ENCODE measurements at places on chromosomes 7 and 10.

DNA sequence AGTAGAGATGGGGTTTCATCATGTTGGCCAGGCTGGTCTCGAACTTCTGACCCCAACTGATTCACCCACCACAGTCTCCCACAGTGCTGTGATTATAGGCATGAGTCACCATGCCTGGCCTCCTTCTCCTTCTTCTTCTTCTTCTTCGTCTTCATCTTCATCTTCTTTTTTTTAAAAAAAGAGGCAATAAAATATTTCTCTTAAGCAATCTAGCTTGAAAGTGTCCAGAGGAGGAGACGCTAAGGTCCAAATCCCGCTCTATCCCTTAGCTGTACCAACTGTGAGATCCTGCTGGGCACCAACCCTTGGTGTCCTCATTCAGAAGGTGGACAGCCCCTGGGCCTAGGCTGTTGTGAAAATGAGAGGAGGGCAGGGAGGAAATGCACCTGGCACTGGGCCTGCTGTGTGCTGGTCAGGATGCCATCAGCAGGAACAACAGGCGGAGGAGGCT is 13.9 kb upstream of the PSAP start:
- no peak for ATAC-seq

DNA sequence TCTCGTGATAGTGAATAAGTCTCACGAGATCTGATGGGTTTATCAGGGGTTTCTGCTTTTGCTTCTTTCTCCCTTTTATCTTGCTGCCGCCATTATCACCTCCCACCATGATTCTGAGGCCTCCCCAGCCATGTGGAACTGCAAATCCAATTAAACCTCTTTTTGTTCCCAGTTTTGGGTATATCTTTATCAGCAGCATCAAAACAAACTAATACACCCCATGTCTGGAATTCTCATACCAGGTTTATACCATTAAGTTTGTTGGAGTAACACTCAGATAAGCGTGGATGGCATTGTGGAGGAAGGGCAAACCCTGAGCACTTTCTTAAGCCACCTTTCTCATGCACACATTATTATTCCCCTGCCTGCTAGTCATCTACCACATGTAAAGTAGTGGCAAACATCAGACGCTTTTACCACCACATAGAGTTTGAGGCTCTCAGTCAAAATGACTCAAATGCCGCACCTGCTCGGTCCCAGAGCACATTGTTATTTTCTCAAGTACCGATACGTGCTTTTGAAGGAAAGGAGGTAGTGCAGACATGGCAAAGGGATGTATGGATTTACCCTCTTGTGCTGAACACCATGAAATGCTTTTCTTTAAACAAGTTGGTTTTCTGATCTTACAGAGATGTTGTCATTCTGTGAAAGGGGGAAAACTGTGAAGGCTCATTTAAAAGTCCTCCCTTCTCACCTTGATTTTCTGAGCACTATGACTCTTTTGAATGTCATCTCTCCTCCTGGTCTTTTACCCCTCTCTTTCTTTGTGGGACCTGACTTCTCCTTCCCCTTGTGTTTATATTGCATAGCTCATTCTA is 429.7 kb downstream of the EXOC4 start:
- ATAC-seq, result peak; percentile 53

DNA sequence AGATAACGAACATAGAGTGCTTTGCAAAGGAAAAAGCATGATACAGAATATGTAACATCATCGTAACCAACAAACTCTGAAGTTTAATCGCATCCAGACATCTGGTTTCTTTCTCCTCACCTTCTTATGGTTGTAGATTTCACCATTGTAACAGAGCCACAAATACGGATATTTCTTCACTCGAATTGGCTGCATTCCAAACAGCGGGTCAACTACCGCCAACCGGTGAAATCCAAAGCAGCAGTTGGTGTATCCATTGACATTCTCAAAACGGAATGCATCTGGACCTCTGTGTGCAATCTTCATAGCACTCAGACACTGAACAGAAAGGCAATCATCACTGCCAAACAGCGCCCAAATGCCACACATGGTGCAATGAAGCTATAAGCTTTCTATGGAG is 3.4 kb downstream of the ASNS start:
- no peak for ATAC-seq

- no peak for ATAC-seq
These were observed 73.5 kb downstream of the ANKIB1 start for GRCh38 chr7:92319243-92319642.

GRCh38 chr10:100531761-100532160 is 2.1 kb upstream of the NDUFB8 start:
- ATAC-seq, result peak; percentile 29

DNA sequence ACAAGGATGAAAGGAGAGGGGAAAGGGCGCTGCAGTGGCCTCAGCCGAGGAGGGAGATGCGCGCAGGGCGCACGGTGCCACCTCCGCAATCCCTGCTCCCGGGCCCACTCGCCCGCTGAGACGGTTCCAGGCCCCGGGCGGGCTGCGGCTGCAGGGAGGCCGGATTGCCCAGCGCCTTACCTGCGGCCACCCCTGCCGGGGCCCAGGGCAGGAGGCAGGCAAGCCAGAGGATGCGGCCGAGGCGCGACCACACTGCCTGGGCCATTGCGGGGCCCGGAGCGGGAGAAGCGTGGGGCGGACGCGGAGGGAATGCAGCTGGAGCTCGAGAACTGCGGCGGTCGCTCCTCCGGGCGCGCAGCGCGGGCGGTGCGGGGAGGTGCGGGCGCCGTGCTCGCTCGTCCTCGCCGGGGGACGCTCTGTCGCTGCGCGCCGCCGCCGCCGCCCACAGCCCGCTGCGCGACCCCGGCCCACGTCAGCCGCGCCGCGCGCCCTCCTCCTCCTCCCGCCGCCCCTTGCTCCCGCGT is at the start of gene TMEM130:
TMEM130 (minus strand) TSS at position 418 of the 524 bp plus-strand sequence; CDS start at position 265, 153 bp downstream.
- peak; percentile 33 for ATAC-seq

- no peak for ATAC-seq
These were observed 291.8 kb upstream of the LYZL1 start for GRCh38 chr10:28996947-28997551.

- ATAC-seq, result no peak
These were observed 53.0 kb downstream of the ASNS start for GRCh38 chr7:97819161-97819560.

GRCh38 chr10:90732581-90732980 is 125.3 kb downstream of the HTR7 start:
- ATAC-seq, result no peak

DNA sequence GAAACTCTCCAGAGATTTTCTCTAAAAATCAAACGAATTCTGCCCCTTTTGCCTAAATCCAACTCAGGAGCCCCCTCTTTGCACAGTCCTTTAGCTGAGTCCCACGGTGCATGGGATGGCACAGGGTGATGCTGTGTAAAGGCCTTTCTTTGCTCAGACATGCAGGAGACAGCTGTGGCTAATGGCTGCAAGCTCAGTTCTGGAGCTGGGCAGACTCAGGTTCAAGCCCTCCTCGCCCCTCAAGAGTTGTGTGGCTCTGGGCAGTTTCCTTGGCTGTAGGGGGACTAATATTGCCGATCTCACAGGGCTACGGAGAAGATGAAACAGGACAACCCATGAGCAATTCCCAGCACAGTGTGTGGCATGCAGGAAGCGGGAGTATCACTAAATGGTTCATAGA is 42.6 kb downstream of the CLEC2L start:
- ATAC-seq, result no peak

DNA sequence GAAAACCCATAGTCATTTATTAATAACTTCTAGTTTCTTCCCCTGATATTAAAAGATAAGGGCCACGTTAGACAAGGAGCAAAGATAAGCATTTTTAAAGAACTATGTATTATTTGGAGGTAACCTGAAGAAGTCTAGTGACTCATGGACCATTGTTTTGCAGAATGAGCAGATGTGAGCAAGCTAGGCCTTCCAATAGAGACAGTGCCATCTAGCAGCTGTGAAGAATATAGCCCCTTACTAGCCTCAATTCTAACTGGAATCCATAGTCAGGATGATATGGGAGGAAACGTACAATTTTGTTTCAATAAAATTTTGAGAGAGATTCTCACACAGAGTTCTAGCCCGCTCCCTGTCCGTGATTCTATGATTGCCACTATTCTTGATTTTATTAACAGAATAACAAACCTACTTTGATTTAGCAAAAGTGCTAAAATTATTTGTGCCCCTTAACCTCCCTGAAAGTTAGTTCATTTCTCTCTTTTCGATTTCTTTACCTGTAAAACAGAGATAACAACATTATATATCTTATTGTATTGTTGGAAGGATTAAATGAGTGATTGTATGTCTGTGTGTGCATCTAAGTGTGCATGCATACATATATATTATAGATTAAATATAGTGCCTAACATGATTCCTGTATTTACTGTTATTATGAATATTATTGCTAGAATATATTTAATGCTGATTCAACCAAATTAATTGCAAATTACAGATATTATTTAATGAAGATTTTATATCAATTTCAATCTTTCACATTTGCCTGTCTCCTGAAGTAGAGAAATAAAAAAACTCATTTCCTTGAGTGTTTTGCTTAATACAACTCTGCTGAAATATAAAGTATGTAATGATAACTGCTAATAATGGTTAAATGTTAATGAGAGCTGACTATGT is 22.7 kb downstream of the FAM237B start:
- peak; percentile 87 for ATAC-seq

GRCh38 chr10:121409466-121410104 is 188.7 kb downstream of the FGFR2 start:
- no peak for ATAC-seq

DNA sequence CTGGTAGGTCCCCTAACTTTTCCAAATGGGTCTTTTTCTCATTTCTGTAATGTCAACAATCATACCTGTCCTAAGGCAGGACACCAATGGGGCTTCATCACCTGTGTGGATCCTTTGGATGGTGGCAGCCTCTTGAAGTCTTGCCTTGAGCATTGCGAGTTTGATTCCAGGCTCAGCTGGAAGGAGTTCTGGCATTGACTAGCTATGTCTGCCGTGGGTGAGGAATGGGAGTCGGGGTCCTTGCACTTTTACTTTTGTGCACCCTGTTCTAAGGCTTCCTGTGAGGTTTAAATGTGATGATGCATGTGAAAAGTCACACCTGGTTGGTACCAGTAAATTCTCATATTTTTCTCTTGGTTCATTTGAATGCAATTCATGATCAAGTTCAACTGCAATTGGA is 55.9 kb upstream of the CTBP2 start:
- ATAC-seq, result no peak

DNA sequence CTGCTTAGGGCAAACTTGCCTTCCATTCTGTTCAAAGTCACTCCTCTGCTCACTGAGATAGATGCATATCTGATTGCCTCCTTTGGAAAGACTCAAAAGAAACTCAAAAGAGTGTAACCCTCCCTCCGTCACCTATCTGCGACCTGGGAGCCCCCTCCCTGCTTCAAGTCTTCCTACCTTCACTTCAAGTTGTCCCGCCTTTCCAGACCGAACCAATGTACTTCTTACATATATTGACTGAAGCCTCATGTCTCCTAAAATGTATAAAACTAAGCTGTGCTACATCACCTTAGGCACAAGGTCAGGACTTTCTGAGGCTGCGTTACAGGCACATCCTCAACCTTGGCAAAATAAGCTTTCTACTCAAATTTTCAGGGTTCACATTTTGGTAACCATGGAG is 77.4 kb upstream of the C1GALT1 start:
- no peak for ATAC-seq

DNA sequence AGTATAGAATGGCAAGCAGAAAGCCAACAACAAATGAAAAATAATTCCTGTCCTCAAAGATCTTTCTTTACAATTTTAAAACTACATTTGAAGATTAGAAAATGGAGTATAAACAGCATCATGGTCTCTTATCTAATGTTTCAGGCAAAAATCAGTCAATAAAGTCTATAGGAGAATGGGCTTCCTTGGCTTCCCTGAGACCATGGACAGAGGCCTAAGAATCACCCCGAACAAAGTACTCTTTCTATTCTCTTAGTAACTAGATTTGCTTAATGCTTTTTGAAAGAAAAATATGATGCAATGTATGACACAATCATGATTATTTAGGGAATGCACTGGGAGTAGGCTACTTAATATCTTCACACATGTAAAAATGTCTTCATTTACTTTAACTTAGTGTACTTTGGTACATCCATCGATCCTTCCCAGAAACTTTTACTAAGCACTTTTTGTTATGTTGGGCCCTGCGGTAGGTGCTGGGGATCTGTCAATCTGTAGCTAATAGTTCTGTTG is 17.3 kb downstream of the GRM3 start:
- no peak for ATAC-seq

GRCh38 chr10:97723001-97723400 is 9.5 kb downstream of the MARVELD1 start:
- no peak for ATAC-seq

DNA sequence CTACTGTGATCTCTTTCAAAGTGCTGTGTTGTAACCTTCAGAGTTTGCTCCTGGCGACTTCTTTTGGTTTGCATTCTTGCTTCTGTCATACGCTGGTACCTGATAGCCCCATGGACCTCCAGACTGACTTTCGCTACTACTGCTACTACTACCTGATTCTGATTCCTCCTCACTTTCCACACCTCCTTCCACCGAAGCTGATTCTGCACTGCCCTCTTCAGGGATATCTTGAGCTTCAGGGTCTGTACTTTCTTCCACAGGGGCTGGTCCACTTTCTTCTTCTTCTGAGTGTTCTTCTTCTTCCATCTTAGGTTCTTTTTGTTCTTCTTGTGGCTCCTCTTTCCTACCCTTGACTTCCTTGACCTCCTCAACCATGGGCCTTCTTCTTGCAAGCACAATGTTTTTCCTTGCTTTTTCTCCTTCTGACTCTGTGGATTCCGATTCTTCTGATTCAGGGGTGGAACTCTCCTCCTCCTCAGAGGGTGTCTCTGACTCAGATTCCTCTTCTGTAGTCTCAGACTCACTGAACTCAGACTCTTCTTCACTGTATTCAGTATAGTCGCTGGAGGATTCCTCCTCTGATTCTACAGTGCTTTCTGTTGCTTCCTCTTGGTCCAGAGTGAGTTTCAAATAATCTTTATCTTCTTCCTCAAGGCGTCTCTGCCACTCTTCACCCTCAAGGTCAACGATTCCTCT is 992.2 kb downstream of the PCDH15 start:
- no peak for ATAC-seq

DNA sequence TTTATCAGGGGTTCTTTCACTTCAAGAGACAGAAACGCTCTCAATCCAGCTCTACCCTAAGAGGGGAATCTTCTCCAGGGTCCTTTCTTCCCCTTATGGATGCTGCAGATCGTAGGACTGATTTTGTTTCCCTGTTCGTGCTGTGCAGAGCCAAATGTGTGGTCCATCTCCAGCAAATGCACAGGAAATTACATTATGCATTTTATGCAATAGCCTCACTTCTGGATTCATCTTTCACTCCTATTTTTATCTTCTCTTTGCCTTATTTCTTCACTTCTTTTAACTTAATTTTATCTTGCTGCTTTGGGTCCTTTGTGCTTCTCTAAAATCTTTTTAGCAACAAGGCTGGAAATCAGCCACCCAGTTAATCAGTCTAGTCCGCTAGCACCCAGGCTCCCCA is 184.5 kb upstream of the INHBA start:
- no peak for ATAC-seq

- ATAC-seq, result no peak
These were observed 7.8 kb downstream of the BAMBI start for GRCh38 chr10:28684986-28685580.

All from activated T-helper 17 cell treated with anti-CD3 and anti-CD28 coated beads, Interleukin-2, amount 50 U/mL, for 72 hours (primary cell).